KBM-7 (cell line): ENCODE measurements at places on chromosomes 5 and 9.
A peak's percentile ranks its signal among the peaks of the same experiment; 100 is the strongest.

DNA sequence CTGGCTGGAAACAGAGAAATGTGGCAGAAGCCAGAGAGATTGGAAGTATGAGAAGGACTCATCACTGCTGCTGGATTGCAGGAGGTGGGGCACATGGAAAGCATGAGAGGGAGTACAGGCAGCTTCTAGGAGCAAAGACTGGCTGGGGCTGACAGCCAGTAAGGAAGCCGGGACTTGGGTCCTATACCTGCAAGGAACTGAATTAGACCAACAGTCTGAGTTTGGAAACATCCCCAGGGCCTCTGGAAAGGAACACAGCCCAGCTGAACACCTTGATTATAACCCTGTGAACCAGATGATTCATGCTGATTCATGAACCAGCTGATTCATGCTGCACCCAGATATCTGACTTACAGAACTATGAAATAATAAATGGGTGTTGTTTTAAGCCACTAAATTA, 93.4 kb downstream of the OSTF1 start:
- no peak for DNase-seq

GRCh38 chr9:106403081-106403480, 459.9 kb upstream of the ZNF462 start:
- DNase-seq = no peak

GRCh38 chr9:98191671-98192502, 550 bp downstream of the CORO2A start:
- peak; percentile 36 for DNase-seq

GRCh38 chr9:135984072-135984710, 23.0 kb upstream of the UBAC1 start:
- no peak for DNase-seq

DNA sequence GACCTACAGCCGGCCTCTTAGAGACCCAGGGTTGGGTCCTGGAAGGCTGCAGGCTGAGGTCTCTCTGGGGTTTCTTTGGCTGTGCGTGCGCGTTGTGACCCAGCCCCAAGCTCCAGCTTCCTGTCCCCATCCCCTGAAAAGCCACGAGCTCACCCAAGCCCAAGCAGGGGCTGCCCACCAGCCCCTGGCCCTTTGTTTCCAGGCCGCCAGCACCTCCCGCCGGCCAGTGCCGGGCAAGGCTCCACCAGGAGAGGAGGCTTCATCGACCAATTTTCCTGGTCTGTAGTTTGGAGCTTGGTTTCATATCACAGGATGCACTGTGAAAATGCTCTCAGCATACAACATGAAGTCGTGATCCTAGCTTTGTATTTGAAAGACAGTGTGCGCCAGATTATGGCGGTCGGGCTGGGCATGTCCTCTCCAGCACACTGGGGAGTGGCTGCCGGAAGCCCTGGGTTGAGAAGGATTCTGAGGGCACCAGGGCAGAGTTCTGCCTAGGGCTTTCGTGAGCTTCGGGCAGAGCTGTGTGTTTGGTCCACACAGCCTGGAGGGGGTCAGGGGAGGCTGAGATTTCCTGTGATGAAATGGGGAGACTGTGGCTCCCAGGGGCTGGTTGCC, 78.6 kb downstream of the COL5A1 start:
- DNase-seq = no peak

- no peak for DNase-seq
Observed at GRCh38 chr9:6714176-6714575, 43.6 kb upstream of the KDM4C start.

- peak; percentile 36 for DNase-seq
Observed at GRCh38 chr5:132639706-132640130, 18.3 kb upstream of the IL13 start.

DNA sequence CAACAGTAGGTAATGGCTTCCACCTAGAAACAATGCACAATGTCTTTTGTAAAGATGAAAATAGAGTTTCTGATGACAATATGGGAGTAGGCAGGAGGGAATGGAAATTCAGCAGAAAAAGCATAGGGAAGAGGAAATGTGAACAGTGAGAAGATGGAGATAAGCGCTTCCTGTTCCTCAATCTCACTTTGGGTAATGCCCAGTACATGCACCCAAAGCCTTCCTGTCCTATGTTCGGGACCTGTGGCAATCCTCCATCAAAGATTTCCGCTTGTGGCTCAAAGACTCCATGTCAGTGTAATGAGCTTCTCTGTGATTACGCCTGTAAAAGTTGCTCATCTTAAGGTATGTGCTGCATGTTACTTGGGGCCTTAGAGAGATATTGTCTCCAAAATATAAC, 2.7 kb downstream of the UGT3A1 start:
- DNase-seq = peak; percentile 72

GRCh38 chr5:111505096-111505495, 7.2 kb downstream of the STARD4 start:
- DNase-seq = no peak

GRCh38 chr9:133707763-133708245, 30.3 kb downstream of the SARDH start:
- no peak for DNase-seq

DNA sequence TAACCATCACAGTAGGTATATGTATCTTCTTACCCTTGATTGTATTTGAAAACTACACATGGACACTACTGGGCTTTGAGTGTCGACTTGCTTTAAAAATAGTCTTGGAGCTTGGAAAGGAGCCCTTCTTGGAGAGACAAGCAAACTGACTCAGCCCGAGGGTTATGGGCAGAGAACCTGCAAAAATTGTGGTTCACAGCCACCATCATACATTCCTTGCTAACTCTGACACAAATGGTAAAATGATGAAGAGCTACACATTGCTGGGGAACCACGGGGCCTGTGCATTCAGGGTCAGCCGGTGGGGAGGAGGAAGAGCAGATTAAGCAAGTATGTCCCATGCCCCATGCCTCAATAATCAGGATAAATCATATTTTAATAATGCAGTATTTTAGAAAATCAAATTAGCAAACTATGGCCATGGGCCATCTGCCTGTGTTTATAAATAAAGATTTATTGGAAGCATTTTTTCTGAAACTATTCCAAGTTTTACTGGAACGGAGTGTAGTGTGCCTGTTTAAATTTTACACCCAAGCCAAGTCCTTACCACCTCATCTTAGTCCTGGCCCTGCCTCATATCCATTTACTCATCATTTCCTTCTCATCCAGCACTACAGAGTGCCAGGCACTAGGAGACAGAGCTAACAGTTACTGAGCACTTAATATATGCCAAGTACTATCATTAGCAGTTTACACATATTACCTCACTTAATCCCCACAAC, 195.7 kb downstream of the PALM2AKAP2 start:
- no peak for DNase-seq

- no peak for DNase-seq
Observed at GRCh38 chr9:88747768-88748167, 212.8 kb downstream of the NXNL2 start.

DNA sequence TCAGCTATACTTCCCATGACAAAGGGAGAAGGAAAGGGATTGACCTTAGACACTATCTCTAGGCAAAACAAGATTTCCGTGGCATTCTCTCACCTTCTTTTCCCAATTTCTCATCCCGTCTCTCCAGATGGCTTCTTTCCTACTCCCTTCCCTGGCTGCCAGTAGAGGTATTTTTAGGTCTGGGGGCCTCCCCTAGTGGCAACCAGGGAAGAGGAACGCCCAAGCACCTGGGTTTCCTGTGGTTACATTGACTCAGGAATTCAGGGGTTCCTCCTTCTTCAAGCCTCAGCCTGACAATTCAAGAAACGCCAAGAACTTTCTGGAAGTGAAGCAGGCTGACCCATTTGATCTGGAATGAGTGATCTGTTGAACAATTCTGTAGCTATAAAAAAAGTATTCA, 111.5 kb upstream of the OSMR start:
- no peak for DNase-seq

GRCh38 chr5:73179730-73180129, 6.7 kb downstream of the TMEM174 start:
- no peak for DNase-seq

DNA sequence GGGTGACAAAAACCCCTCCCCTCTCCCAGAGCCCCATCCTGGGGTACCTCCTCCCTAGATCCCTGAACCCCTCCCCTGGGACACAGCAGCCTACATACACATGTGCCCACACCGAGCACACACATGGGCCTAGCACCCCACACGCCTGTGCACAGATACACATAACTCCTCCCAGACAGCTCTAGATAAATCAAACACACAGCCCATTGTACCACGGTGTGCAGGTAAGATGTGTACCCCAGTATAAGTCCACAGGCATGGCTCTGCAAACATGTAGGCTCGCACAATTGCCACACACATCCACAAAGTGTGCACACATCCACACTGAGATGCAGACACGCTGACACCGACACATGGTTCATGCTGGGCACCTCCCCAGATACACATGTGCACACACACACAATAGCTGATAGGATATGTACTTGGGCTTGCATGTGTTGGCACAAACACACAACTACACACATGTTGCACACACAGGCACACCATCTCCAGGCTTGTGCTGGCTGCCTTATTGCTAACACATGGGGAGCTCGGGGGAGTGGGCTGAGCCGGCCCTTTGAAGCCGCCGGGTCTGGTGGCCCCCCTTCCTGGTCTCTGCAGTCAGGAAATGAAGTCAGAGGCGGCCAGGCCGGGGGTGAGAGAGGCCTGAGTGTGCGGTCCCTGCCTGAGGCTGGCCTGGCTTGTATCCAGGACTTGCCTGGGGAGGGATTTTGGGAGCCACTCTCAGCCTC, 30.2 kb downstream of the GOLGA2 start:
- peak; percentile 76 for DNase-seq

DNA sequence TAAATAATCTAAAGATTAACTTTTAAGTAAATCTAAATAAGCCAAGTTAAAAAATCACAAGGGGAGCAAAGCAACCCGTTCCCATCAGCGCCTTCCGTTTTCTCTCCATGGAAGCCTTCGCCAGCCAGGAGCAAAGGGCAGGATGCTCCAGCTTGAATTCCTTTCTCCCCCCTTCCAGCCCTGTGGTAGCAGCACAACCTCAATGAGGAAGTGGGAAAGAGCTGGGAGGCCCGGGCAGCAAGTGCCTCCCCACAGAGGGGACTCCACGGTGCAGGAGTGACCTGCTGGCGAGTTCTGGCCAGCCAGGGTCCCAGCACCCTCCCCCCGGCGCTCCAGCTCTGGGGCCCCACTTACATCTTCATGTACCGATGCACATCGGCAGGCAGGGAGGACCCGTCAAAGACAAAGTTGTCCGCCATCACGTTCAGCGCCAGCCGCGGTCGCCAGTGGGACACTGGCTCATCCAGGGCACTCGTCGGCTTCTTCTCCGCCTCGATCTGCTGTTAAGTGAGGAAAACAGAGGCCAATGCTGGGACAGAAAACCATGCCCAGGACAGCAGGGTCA, 6.3 kb downstream of the CLPTM1L start:
- no peak for DNase-seq

GRCh38 chr9:89466451-89467277, 31.2 kb downstream of the SEMA4D start:
- DNase-seq = no peak

GRCh38 chr9:83706676-83707517, 861 bp downstream of the UBQLN1 start:
- peak; percentile 72 for DNase-seq

DNA sequence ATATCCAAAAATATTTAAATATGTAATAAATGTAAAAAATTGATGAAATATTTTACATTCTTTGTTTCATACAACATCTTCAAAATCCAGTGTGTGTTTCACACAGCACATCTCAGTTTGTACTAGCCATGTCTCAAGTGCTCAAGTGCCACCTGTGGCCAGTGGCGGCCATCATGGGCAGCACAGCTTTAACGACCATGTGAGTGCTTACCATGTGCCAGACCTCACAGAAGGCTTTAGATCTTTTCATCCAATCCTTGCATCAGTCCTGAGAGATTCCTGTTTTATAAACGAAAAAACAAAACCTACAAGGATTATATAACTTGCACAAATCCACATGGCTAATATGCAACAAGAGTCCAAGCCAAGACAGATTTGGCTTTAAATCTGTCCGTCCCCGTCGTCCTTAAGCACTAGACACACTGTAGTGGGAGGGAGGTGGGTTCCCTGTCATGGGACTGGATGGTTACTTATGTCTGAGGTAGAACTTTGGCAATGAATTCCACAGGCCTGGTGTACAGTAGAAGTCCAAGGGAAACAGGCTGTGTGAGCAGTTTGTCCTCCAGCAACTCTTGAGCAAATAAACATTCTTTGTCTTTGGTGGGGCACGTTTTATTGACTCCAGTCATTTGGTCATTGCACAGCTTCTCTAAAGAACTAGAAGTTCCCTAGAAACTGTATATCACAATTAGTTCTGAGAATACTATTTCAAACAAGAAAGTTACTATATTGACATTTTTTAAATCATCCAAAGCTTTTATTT, 25.0 kb upstream of the F2R start:
- no peak for DNase-seq

GRCh38 chr5:126395198-126395597, 28.0 kb upstream of the GRAMD2B start:
- no peak for DNase-seq

DNA sequence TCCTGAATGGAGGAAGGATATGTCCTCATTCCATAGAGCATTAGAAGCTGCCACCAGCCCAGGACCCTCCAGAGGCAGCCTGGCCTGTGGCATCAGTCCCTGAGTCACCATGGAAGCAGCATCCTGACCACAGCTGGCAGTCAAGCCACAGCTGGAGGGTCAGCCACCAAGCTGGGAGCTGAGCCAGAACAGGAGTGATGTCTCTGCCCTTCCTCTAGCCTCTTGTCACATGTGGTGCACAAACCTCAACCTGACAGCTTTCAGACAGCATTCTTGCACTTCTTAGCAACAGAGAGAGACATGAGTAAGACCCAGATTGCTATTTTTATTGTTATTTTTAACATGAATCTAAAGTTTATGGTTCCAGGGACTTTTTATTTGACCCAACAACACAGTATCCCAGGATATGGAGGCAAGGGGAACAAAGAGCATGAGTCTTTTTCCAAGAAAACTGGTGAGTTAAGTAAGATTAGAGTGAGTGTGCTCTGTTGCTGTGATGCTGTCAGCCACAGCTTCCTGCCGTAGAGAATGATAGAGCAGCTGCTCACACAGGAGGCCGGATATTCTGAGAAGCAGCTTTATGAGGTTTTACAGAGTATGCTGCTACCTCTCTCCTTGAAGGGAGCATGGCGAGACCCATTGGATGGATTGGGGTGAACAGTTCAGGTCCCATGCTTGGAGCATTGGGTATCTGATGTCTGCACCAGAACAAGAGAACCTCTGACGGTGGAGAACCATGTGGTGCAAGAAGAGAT, 13.0 kb upstream of the CYFIP2 start:
- DNase-seq = peak; percentile 59

- DNase-seq = no peak
Observed at GRCh38 chr5:95670568-95670967, 12.2 kb downstream of the SPATA9 start.

GRCh38 chr9:33306037-33306436, 15.7 kb downstream of the NFX1 start:
- DNase-seq = no peak

DNA sequence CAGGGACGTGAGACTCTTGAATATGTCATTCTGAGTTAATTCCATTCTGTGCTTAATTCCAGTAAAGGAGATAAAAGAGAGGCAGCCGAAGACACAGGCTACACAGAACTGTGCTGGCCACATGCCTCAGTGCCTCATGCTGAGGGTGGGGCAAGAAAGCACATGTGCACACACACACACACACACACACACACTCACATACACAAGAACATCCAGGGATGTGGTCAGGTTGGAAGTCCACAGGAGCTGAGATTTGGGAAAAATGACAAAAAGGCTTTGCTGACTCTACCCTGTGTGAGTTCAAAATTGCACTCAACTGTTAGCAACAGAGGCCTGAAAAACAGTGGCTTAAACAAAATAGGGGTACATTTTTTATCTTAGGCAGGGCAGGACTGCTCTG, 40.5 kb downstream of the ALG2 start:
- no peak for DNase-seq
